Fibroblast of skin of right quadriceps (primary cell): ENCODE measurements at places on chromosomes 13 and 19.

DNA sequence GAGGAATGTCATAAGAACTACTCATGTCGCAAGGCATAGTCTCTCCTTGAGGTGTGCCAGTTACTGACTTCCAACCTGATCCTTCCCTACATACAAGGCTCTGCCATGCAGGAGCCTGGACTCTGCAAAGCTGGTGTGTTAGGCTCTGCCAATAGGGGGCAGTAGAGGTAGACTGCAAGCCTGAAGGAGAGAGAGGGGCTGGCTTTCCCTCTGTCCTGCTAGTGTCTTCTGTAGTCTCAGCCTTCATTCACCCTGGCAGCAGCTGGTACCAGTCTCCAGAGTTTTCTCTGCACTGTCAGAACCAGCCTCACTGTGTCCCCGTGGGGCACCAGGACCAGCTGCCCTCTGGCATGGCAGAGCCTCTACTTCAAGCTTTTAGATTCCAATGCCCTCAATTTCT, 14.5 kb downstream of the SHISA2 start:
- DNase-seq = no peak

GRCh38 chr13:98795220-98795619, 42.7 kb upstream of the SLC15A1 start:
- DNase-seq = no peak

GRCh38 chr13:23725922-23726321, 155.7 kb downstream of the TNFRSF19 start:
- DNase-seq = no peak

- DNase-seq = no peak
These were observed 888.6 kb downstream of the DIAPH3 start for GRCh38 chr13:59274958-59275727.

DNA sequence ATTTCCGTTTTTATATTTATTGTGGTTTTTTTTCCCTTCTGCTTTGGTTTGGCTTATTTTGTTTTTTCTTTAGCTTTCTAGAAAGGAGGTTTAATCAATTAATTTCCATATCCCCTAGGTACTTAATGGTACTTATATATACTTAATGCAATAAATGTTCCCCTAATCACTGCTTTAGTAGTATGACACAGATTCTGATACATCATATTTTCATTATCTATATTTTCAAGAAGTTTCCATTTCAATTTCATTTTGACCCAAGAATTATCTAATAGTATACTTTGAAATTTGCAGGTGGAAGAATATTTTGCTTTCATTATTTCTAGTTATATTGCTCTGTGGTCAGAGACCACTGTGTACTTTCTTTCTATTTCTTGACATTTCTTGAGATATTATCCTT, 66.6 kb upstream of the STK24 start:
- DNase-seq = no peak

- DNase-seq = peak; percentile 10
These were observed 199.3 kb upstream of the UBL3 start for GRCh38 chr13:30049692-30050091.

- no peak for DNase-seq
These were observed 2.2 kb downstream of the PDE4C start for GRCh38 chr19:18223860-18224524.

- DNase-seq = peak; percentile 12
These were observed 56.3 kb downstream of the PSG3 start for GRCh38 chr19:42683917-42684513.

DNA sequence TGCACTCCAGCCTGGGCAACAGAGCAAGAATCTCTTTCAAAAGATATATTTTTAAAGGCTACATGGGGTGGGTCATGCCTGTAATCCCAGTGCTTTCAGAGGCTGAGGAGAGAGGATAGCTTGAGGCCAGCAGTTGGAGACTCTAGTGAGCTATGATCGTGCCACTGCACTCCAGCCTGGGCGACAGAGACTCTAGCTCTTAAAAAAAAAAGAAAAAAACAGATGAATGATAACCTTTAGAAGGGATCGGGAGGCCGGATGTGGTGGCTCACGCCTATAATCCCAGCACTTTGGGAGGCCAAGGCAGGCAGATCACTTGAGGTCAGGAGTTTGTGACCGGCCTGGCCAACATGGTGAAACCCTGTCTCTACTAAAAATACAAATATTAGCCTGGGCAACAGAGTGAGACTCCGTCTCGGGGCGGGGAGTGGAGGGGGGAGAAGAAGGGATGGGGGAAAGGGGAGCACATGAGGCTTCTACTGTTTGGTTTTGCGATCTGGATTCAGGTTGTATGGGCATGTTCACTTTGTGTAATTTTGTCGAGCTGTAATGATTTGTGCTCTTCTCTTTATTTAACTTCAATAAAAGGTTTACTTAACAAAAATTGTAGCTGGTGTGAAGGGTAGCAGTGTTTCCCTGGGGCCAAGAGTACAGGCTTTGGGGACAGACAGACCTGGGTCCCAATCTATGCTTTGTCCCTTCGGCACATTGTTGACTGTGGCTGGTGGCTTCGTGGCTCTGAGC, 1.1 kb upstream of the PSMC4 start:
- DNase-seq = no peak

GRCh38 chr13:87087741-87088140, 583.4 kb upstream of the SLITRK5 start:
- DNase-seq = no peak

- DNase-seq = no peak
These were observed 827.4 kb downstream of the GPC5 start for GRCh38 chr13:92225861-92226260.

- peak; percentile 78 for DNase-seq
These were observed 736 bp upstream of the ZMYM5 start for GRCh38 chr13:19864024-19864745.

- DNase-seq = no peak
These were observed 628.3 kb upstream of the SLC10A2 start for GRCh38 chr13:103694471-103694870.

GRCh38 chr13:103663996-103664395, 597.8 kb upstream of the SLC10A2 start:
- DNase-seq = no peak

GRCh38 chr19:2116507-2116906, 19.8 kb downstream of the IZUMO4 start:
- DNase-seq = no peak

GRCh38 chr13:113990321-113990837, 16.5 kb upstream of the C13orf46 start:
- DNase-seq = no peak

- DNase-seq = peak; percentile 91
These were observed 916.4 kb downstream of the UQCRFS1 start for GRCh38 chr19:28296506-28296905.

DNA sequence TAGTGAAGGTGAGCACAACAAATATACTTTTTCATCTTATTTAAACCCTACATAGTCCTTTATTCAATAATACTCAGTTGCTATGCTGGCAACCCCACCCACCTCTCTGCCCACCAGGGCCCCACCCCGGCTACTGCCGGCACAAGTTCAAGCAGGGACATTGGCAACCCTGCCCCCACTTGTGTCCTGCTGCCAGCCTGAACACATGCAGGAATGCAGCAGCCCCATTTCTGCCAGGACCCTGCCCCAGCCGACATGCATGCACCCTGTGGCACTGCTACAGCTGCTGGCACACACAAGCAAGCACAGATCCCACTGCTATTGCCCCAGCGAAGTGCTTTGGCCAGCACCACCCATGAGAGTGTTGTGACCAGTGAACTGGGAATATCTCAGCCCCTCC, 289.8 kb downstream of the COG6 start:
- DNase-seq = no peak

GRCh38 chr19:57786286-57786685, 16.8 kb downstream of the ZNF586 start:
- no peak for DNase-seq

GRCh38 chr19:48455908-48456562, 661 bp downstream of the KCNJ14 start:
- no peak for DNase-seq

GRCh38 chr19:53864308-53864836, 3.3 kb upstream of the MYADM start:
- no peak for DNase-seq

DNA sequence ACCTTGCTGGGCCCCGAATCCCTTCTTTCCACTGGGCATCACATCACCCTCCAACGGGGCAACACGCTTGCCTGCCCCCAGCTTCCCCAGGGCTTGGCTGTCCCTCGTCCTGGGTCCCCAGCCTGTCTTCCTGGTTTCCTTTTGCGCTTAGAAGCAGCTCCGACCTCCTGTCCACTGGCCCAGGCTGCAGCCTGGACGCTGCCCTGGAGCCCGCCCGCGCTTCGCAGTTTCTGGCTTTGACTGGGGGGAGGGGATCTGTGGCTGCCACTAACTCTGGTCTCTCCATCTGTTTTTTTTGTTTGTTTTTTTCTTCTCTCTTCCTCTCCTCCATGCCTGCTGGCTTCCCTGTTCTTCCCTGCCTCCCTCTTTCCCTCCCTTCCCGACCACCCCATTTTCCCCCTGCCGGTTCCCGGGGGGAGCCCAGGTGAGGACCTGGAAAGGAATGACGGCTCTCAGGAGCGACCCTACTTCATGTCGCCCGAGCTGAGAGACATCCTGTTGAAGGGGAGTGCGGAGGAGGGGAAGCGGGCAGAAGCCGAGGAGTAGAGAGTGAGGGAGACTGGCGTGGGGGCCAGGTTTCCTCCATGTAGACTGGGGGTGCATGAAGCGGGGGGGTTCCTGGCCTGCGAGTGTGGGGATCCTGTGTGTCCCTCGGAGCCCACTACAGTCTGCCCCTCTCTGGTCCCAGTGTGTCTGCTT, 11.5 kb upstream of the ILF3 start:
- DNase-seq = no peak

DNA sequence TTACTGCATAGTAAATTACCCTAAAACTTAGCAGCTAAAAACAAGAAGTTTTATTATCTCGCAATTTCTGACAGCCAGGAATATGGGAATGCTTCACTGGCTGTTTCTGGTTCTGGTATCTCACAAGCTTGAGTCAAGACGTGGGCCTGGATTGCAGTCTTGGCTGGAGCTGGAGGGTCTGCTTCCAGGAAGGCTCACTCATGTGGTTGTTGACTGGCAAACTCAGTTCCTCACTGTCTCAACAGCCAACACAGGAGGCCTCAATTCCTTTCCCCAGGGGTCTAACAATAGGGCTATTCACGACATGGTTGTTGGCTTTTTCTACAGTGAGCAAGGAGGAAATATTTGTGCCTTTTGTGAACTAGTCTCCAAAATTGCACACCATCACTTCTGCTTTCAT, 146.3 kb downstream of the GPC5 start:
- no peak for DNase-seq

DNA sequence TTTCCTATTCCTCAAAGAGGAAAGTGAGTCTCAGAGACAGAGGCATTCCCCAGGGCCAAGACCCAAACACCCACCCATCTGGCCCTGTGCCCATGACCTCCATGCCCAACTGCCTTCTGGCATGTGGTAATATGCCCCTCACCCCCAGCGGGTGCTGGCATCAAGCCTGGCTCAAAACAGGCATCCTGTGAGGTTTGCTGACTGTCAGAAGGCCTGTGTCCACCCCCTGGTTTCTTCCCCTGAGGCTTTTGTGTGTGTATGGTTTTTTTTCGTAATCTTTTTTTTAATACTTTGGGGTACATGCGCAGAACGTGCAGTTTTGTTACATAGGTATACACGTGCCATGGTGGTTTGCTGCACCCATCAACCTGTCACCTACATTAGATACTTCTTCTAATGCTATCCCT, 7.6 kb upstream of the KANK2 start:
- no peak for DNase-seq

DNA sequence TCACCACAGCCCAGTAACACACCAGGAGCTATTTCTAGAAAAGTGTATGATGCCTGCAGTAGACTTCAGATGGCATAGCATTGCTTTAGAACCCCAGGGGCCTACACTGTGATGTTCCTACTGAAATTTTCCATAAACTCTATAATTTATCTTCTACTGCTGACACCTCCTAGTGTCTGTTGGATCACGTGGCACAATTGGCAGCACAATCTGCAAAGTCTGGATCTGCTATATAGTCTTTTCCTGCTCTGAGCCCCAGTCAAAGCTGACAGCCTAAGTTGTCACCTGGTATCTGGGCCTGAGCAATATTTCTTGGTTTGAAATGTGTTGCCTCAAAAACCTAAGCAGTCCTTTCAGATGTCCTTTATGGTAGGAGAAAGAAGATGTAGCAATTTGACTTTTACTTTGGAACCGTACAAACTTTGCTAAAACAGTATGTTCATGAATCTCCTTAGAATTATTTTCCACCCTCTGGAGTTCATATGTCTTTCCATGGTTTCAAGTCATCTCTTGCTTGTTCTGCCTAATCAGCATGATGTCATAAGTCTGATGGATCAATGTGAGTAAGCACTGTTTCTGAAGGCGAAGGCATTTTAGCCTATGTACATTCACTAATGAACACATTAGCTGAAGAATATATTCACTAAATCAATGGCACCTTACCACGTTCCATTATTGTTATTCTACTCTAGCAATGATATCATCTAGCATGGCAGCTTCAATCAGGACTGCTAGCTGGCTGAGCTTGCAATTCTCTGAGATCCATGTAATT, 536.5 kb upstream of the NBEA start:
- no peak for DNase-seq

GRCh38 chr13:113369189-113369588, 5.3 kb upstream of the GRTP1 start:
- no peak for DNase-seq

- no peak for DNase-seq
These were observed 35.1 kb downstream of the RNF6 start for GRCh38 chr13:26186995-26187394.

GRCh38 chr19:51803967-51804366, 9.0 kb downstream of the FPR3 start:
- DNase-seq = no peak

GRCh38 chr19:14603990-14604387, 21.1 kb downstream of the CLEC17A start:
- DNase-seq = no peak

- no peak for DNase-seq
These were observed 10.6 kb downstream of the FCGBP start for GRCh38 chr19:39923862-39924261.

GRCh38 chr13:24893863-24894262, 129.9 kb downstream of the RNF17 start:
- DNase-seq = no peak

GRCh38 chr19:2331601-2332246, 3.2 kb downstream of the SPPL2B start:
- DNase-seq = no peak

- DNase-seq = no peak
These were observed 4.7 kb downstream of the TEX30 start for GRCh38 chr13:102768909-102769308.

DNA sequence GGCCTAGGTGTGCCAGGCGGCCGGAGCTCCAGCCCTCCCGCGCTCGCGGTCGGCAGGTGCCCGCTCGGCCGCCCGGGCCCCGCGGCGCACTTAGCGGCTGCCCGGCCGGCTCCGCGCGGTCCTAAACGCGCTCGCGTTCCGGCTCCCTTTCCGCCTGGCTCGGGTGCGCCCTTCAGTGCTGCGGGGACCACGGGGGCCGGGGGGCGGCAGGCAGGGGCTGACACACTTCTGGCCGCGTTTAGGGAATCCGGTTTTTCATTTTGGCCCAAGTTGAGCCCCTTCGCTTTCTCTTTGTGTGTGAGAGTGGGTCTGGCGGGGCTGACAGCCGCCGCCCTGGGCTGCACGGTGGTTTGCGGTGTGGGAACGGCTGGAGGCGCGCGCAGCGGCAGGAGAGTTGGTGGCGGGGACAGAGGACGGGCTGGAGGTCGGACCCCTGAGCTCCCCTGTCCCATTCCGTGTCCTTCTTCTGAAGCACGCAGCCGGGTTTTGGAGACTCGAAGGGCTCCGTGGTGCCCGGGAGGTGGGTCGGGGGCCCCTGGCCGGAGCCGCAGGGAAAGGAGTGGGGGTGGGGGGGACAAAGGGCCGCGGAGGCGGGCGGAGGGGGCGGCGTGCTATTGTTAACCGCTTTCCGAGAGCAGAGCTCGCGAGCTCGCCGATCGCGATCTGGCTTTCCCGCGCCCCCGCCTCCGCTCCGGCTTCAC, 3.1 kb downstream of the FGF9 start:
- peak; percentile 8 for DNase-seq
